ENCODE measurements at places on chromosomes 5 and 9. TPM values are rescaled to one million over a fixed set of nuclear protein-coding genes. Genes with fewer than 3 reads are reported as not detected.

GRCh38 chr5:55821731-55822512 lies 29.2 kb upstream of the IL31RA start:
- no peak overlapping the region for H3K27ac ChIP-seq
- peak overlapping the region; percentile 76 for H3K4me3 ChIP-seq
- no peak for DNase-seq

DNA sequence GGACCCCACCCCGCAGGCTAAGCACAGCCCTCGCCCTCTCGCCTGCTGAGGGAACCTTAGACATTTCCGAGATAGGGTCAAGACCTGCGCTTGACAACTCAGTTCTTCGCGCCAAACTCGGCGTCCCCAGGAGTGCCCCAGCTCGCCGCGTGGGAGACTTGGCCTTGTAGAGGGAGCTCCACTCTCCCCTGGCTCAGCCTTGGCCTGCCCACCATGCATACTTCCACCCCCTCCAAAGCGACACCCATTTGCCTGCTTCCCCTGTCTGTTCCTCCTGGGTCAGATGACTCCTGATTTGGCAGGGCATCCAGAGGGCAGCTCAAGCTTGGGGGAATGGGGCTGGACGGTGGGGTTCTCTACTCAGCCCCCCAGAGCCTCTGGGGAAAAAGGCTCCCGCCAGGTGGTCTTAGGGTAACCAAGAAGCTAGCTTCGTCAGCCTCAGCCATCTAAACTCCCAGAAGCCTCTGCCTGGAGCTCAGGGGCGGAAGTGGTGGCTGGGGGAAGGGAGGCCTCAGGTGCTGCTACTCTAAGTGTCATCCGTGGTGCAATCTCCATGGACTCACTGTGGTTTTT lies 560 bp downstream of the DOCK2 start:
- peaks cover 2% of the 10 kb centered on the region for H3K36me3 ChIP-seq
- peak overlapping the region; percentile 97 for H3K4me3 ChIP-seq
- H3K27ac ChIP-seq = peak overlapping the region; percentile 95
- peak; percentile 44 for DNase-seq
- peaks cover 38% of the 10 kb centered on the region for H3K4me1 ChIP-seq

DNA sequence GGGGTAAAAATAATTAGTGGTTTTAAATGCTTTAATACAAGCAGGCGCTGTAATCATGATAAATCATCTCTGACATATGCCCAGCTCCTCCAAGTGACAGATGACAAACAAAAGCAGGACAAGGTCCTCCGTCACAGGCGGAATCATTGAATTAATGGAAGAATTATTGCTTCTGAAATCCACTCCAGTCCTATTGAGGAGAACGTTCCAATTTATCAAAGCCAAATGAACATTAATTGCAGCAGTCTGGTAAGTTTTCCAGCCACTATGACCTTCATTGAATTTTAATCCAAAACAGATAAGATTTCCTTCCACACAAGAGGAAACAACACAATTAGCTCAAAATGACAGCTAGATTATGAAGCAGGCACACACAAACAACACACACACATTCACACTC lies 136.8 kb downstream of the ASTN2 start:
- no peaks in the 10 kb centered on the region for H3K4me1 ChIP-seq
- no peaks in the 10 kb centered on the region for H3K36me3 ChIP-seq
- no peak for DNase-seq
- no peak overlapping the region for H3K4me3 ChIP-seq

DNA sequence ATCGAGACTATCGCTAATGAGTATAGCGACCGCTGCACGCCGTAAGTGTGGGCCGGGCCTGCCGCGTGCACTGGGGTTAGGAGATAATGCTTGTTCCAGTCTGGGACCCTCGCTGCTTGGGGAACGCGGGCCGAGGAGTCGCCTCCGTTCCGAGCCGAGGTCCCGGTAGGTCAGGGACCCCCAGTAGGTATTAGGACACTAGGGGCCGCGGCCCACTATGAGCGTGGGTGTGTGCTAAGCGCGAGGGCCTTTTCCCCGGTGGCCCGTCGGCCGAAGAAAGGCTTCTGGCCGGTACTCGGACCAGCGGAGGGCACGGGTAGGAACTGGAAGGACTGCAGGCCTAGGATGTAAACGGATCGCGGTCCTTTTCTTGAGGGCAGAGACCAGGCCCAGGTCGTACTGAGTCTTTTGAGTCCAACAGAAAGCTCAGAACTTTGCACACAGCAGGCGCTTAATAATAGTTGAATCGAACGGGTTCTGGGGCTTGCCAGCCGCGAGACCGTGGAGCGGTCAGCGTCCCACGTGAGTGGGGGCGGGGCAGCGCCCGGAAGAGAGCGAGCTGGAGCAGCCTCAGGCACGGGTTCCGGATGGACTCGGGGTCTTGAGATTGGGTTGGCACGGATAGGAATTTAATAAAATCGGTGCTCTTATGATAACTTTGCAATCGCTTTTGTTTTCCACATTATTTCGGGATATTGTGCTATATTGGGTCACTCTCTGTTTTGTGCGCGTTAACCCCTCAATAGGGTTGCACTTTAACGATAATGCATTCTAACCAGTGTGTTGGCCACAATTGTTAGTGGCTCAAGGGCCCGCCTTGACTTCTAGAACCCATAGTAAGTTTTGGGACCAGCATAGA lies 733 bp downstream of the HSPA4 start:
- DNase-seq = peak; percentile 7
- peak overlapping the region; percentile 95 for H3K4me3 ChIP-seq
- peaks cover 40% of the 10 kb centered on the region for H3K4me1 ChIP-seq
- H3K36me3 ChIP-seq = no peaks in the 10 kb centered on the region
- peak overlapping the region; percentile 100 for H3K27ac ChIP-seq
- no peaks in the 10 kb centered on the region for H3K27me3 ChIP-seq

GRCh38 chr5:36630201-36631145 lies 24.1 kb downstream of the SLC1A3 start:
- H3K36me3 ChIP-seq = no peaks in the 10 kb centered on the region
- H3K27me3 ChIP-seq = peaks cover 44% of the 10 kb centered on the region
- H3K27ac ChIP-seq = no peak overlapping the region
- H3K4me1 ChIP-seq = no peaks in the 10 kb centered on the region

- no peaks in the 10 kb centered on the region for H3K27me3 ChIP-seq
- no peak overlapping the region for H3K4me3 ChIP-seq
- no peaks in the 10 kb centered on the region for H3K36me3 ChIP-seq
- no peak for DNase-seq
- no peak overlapping the region for H3K27ac ChIP-seq
- no peaks in the 10 kb centered on the region for H3K4me1 ChIP-seq
Observed at GRCh38 chr9:78923966-78924659, 627.2 kb downstream of the PSAT1 start.

DNA sequence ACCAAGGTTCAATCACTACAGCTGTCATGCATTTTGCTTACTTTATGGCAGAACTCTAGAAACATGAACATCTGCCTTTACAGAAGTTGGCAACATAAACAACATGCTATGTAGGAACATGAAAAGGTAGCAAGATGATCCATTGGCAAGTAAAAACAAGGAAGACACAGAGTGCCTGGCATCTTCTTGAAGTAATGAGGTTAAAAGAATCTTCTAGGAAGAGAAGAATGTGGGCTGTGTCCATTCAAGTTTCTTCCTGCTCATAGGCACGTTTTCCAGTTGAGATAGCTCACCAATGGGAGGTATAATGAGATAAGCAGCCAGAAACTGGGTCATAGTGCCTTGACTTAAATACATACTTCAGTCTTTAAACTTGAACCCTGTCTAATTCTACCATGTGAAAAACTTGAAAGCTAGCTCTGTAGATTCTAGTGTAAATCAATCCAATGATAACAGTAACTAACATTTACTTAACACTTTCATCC lies 109.4 kb upstream of the PRLR start:
- no peaks in the 10 kb centered on the region for H3K4me1 ChIP-seq
- DNase-seq = no peak
- H3K27me3 ChIP-seq = no peaks in the 10 kb centered on the region
- H3K36me3 ChIP-seq = no peaks in the 10 kb centered on the region

- DNase-seq = no peak
- no peak overlapping the region for H3K27ac ChIP-seq
- peaks cover 5% of the 10 kb centered on the region for H3K4me1 ChIP-seq
- no peak overlapping the region for H3K4me3 ChIP-seq
Observed at GRCh38 chr5:43210570-43210969, 18.5 kb downstream of the NIM1K start.

- H3K4me1 ChIP-seq = no peaks in the 10 kb centered on the region
- DNase-seq = no peak
- no peaks in the 10 kb centered on the region for H3K36me3 ChIP-seq
Observed at GRCh38 chr5:84634256-84634655, 249.6 kb upstream of the EDIL3 start.

DNA sequence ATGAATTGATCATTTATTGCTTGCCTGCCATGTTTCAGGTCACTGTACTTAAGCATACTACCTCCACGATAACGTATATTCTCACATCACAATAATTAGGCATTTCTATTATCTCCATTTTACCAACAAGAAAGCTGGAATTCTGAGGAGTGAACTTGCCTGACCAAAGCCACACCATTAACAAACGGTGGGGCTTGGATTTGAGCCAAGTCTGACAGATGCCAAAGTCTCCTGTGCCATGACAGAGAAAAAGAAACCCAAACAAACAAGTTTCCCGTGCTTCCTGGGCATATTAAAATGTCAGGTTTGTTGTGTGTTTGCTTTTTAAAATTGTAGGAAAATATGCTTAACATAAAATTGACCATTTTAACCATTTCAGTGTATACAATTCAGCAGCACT lies 40.8 kb upstream of the KCNV2 start:
- H3K4me3 ChIP-seq = no peak overlapping the region
- H3K36me3 ChIP-seq = no peaks in the 10 kb centered on the region
- H3K4me1 ChIP-seq = peaks cover 2% of the 10 kb centered on the region
- H3K27ac ChIP-seq = no peak overlapping the region
- no peaks in the 10 kb centered on the region for H3K27me3 ChIP-seq

DNA sequence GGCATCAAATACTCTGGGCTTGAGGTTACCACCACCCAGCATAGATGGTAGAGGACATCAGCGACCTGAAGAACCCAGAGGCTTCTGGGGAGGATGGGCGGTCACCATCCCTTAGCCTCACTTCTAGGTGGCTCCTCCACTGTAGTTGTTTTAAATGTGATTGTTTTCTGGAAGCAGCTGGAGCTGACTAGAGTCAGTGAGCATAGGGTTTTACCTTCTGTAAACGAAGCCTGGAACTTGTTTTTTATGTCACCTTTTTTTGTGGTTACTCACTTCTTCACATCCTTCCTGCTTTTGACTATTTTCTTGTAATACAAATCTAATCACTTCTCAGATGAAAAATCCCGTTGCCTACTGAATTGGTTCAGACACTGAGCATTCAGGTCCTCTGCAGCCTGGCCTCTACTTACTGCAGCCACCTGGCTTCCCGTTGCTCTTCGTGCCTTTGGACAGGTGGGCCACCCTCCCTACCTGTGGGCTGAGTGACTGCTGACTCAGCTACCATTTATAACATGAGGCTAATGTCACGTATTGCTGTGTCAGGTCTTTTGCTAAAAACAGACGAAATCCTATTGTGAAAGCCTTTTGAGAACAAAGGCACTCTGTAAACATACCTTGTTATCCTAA lies 167.8 kb downstream of the MAN2A1 start:
- peak overlapping the region; percentile 81 for H3K4me3 ChIP-seq
- H3K27ac ChIP-seq = peak overlapping the region; percentile 94
- H3K27me3 ChIP-seq = no peaks in the 10 kb centered on the region
- H3K4me1 ChIP-seq = peaks cover 42% of the 10 kb centered on the region
- peaks cover 11% of the 10 kb centered on the region for H3K36me3 ChIP-seq

DNA sequence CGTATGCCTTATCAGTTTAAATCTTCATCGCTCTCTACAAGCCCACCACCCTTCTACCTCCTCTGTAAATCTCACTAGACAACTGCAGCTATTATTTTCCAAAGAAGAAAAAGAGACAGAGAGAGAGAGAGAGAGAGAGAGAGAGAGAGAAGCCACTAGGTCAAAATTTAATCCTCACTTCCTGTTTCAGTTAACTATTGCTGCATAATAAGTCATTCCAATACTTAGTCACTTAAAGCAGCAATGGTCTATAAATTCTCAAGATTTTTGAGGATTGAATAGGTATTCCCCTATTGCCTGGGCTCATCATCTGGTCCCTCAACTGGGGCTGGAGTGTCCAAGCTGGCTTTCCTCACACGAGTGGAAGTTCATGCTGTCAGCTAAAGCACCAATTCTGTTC lies 68.8 kb downstream of the ITGA1 start:
- H3K27ac ChIP-seq = no peak overlapping the region
- H3K27me3 ChIP-seq = no peaks in the 10 kb centered on the region
- no peaks in the 10 kb centered on the region for H3K4me1 ChIP-seq

DNA sequence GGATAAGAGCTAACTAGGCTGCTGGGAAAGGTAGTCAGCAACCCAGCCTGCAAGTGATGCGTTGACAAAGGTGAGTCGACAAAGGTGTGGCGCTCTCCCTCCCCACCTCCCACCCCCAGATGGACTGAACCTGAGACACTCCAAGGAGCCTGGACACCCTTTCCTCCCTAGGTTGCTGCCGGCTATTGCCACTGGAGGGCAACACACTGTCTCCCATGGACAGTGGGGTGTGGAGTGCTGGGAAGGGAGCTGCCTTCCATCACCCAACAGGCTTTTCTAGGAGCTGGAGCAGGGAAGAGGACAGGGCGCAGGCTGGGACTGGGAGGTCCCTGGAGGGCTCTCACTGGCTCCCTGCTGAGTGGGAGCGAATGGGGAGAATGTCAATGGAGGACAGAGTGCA lies 75.4 kb upstream of the ARAP3 start:
- peaks cover 8% of the 10 kb centered on the region for H3K4me1 ChIP-seq
- peaks cover 89% of the 10 kb centered on the region for H3K27me3 ChIP-seq
- H3K36me3 ChIP-seq = peaks cover 6% of the 10 kb centered on the region
- no peak overlapping the region for H3K4me3 ChIP-seq
- H3K27ac ChIP-seq = no peak overlapping the region

GRCh38 chr5:146048994-146049703 lies 56.2 kb downstream of the PLAC8L1 start:
- peaks cover 2% of the 10 kb centered on the region for H3K36me3 ChIP-seq
- H3K27me3 ChIP-seq = peaks cover 32% of the 10 kb centered on the region
- H3K27ac ChIP-seq = no peak overlapping the region
- H3K4me1 ChIP-seq = no peaks in the 10 kb centered on the region

DNA sequence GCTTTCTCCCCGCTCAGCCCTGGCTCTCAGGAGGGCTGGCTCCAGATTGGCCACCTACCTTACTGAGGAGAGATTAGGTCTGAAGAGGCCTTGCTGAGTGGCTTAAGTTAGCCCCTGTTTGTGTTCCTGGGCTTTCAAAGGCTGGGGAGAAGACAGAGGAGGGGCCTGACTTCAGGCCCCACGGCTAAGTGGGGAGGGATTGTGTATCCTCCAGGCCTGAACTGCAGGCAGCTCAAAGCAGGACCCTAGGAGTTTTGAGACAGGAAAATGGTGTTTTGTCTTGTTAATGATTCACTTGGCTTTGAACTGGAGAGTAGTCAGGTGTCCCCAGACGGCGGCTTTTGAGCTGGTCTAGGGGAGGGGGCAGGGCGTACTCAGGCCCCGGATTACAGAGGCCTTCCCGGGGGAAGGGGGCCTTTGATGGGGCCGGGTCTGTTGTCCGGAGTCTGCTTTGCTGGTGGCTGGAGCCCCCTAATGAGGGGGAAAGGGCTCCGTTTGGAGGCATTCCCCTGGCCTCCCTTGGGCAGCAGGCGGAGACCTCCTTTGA lies 162.0 kb upstream of the SMIM23 start:
- peaks cover 3% of the 10 kb centered on the region for H3K36me3 ChIP-seq
- no peak overlapping the region for H3K4me3 ChIP-seq
- no peak overlapping the region for H3K27ac ChIP-seq
- no peaks in the 10 kb centered on the region for H3K4me1 ChIP-seq

The PRUNE2 gene
- total RNA-seq = 0.40 TPM

The SIT1 gene
- 33.9 TPM for total RNA-seq

The GRIA1 gene
- total RNA-seq = not detected

The ADRB2 gene
- 2.9 TPM for total RNA-seq
